Endothelial cell (in vitro differentiated cells): ENCODE measurements at places on chromosomes 2 and 18. TPM values are rescaled to one million over a fixed set of nuclear protein-coding genes. Genes with fewer than 3 reads are reported as not detected.

DNA sequence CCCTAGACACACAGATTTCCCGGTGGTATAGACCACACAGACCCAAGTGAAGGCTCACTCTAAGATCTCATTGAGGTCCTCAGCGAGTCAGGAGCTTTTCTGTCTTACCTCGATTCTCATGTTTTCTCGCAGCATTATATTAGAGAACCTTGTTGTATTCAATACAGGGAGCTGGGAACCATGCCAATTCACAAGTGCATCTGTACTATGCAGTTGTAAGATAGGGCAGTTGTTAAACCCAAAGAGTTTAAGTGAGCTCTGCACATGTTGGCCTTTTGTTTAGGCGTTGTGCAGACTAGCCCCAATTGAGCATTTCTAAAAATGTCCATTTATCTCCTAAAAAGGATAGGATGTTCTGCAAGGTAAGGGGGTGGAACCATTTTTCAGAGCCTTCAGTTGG is 59.6 kb downstream of the FEZ2 start:
- H3K4me3 ChIP-seq: peak overlapping the region; percentile 78
- H3K36me3 ChIP-seq: peaks cover 34% of the 10 kb centered on the region
- H3K4me1 ChIP-seq: peaks cover 44% of the 10 kb centered on the region
- H3K27me3 ChIP-seq: peaks cover 28% of the 10 kb centered on the region

GRCh38 chr2:69489793-69490192 is 52.6 kb upstream of the NFU1 start:
- H3K36me3 ChIP-seq: peaks cover 41% of the 10 kb centered on the region
- H3K4me3 ChIP-seq: no peak overlapping the region
- DNase-seq: no peak

GRCh38 chr2:42073739-42074503 is 26.1 kb downstream of the PKDCC start:
- DNase-seq: no peak
- H3K27me3 ChIP-seq: peaks cover 10% of the 10 kb centered on the region
- H3K4me3 ChIP-seq: no peak overlapping the region
- no peaks in the 10 kb centered on the region for H3K36me3 ChIP-seq
- H3K27ac ChIP-seq: no peak overlapping the region

- peaks cover 3% of the 10 kb centered on the region for H3K27me3 ChIP-seq
- peaks cover 2% of the 10 kb centered on the region for H3K4me1 ChIP-seq
- no peak for DNase-seq
- H3K4me3 ChIP-seq: no peak overlapping the region
These were observed 109.1 kb upstream of the CYP1B1 start for GRCh38 chr2:38185012-38185491.

Gene ZNF512
- 30.1 TPM for total RNA-seq

Gene SLC5A7
- not detected for total RNA-seq

Gene CPS1
- total RNA-seq: 31.5 TPM

Gene ABCB11
- total RNA-seq: 1.9 TPM
